Activated T-cell treated with anti-CD3 and anti-CD28 coated beads, Interleukin-2, amount 50 U/mL, for 24 hours (primary cell): ENCODE measurements at places on chromosomes 13 and 19.

- DNase-seq, result no peak
Measured at GRCh38 chr13:64753233-64754000, 2476.7 kb downstream of the PCDH9 start.

- DNase-seq, result no peak
Measured at GRCh38 chr13:36490055-36490454, 57.8 kb downstream of the CCNA1 start.

DNA sequence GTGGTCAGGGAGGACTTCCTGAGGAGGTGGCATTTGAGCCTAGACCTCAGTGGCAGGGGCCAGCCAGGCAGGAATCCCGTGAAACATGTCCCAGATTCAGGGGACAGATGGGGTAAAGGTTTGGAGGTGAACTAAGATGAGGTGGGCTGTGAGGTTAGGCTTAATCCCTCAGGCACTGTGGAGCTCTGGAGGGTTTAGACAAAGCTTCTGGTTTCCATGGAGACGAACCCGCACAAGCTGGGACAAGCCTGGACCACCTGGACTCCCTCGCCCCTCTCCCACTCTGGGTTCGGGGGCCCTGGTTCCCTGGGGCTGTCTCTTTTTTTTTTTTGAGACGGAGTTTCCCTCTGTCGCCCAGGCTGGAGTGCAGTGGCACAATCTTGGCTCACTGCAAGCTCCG lies 15.7 kb downstream of the TJP3 start:
- DNase-seq, result no peak

GRCh38 chr19:49362048-49362928 lies at the start of gene TEAD2:
Gene TEAD2 (minus strand): TSS chr19:49362416. CDS start chr19:49360075, 2,341 bp downstream.
- peak; percentile 54 for DNase-seq

- DNase-seq, result no peak
Measured at GRCh38 chr19:6710273-6711077, 10.0 kb downstream of the C3 start.

GRCh38 chr13:25886438-25887214 lies 165.2 kb downstream of the SHISA2 start:
- no peak for DNase-seq
